Urinary bladder (tissue), 4 donors: ENCODE measurements at places on chromosomes 2 and 18. TPM values are rescaled to one million over a fixed set of nuclear protein-coding genes. Genes with fewer than 3 reads are reported as not detected.

The RAMP1 gene
- polyA plus RNA-seq = 185 TPM

- no peak for DNase-seq
Measured at GRCh38 chr18:63160172-63160995, 159.2 kb downstream of the BCL2 start.

DNA sequence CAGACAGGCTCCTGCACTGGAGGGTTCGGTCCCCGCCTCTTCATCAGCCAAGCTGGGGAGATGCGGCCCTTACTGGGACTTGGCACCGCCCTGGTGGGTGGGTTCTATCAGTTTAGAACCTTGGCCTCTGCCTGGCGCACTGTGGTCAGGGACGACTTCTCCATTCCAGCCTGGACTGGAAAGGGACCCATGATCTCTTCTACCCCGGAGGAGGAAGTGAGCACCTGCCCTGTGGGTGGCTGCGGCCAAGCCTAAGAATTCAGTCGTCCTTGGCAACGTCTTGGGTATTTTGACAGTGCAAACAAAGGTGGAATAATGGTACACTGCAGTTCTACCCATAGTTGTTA lies 106.9 kb upstream of the CD302 start:
- no peak for DNase-seq

- DNase-seq = no peak
Measured at GRCh38 chr2:25551316-25551715, 122.1 kb downstream of the DTNB start.

DNA sequence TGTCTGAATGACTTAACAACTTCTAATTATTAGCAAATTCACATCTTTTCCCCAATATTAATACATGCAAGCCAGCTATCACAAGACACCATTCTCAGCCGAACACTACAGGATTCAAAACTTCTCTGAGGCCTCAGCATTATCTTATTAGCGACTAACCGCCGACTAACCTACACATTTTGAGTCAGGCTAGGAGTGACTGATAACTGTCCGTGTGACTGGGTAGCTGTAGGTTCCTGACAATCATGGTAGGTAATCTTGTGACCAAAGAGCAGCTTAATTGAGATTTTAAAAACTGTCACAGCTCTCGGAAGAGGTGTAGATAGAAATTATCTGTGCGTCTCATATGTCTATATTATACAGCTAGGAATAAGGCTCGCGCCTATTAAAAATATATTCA lies 44.1 kb upstream of the SP5 start:
- DNase-seq = no peak

- no peak for DNase-seq
Measured at GRCh38 chr2:1246239-1246638, 167.0 kb upstream of the TPO start.

The TMEM247 gene
- polyA plus RNA-seq = not detected

- DNase-seq = no peak
Measured at GRCh38 chr2:234003972-234004617, 46.4 kb upstream of the SPP2 start.

GRCh38 chr2:234483568-234484251 lies 13.2 kb downstream of the ARL4C start:
- DNase-seq = no peak

The MYOM1 gene
- polyA plus RNA-seq = 14.9 TPM
